ENCODE measurements at places on chromosomes 16 and 17.

GRCh38 chr16:79329166-79329521, 271.4 kb downstream of the MAF start:
- DNase-seq, result no peak

GRCh38 chr17:41705271-41705991, 6.7 kb upstream of the GAST start:
- DNase-seq, result no peak

DNA sequence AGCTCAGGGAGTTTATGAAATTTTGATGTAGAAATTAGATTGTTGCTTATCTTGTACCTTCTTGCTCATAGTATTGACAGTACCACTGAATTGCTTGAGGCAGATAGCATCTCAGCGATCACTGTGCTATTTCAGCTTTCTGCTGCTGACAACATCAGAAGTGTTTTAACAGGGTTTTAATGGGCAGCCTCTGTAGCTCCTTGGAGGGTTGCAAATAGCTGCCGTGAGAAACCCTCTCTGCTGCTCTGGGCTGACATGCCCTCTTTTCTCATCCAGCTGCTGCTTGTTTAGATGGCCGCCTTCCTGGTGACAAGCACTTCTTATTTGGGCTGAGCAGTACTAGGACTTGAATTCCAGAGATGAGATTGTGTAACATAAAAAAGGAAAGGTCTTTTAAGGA, 180.2 kb upstream of the TBX2 start:
- DNase-seq, result no peak

DNA sequence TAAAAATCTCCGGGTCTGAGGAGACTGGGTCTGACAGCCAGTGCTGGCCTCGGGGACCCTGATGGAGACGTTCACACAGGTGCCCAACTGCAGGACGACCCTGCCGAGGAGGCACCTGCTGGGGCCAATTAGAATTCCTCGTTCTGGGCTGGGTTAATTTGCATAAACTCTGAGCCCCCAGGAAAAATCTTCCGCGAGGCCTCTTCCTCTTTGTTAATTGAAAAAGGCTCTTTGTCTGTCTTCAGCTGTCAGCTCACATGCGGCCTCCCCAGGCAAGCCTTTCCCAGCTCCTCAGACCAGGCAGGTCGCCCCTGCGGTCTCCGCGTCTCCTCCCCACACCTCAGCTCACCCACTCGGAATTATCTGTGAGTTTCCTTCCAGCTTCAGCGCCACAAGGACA, 400.2 kb downstream of the SEC14L1 start:
- no peak for DNase-seq

DNA sequence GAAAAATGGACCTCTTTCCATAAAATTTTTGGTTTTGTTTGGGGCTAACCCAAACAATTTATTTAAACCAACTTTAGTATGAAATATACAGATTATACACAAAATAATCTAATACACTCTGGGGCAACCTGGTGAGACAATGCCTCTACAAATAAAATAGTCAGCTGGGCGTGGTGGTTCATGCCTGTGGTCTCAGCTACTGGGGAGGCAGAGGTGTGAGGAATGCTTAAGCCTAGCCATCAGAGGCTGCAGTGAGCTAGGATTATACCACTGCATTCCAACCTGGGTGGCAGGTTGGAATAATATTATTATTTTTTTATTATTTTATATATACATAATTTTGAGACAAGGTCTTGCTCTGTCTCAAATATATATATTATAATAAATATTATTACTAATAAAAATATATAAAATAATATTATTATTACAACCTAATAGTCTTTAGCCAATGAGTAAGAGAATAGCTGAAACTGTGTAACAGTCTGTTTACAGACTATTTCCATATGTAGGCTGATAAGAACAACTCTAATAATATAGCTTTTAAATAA, 50.5 kb downstream of the GLG1 start:
- no peak for DNase-seq

- DNase-seq, result peak; percentile 44
These were observed 7.9 kb downstream of the PNPO start for GRCh38 chr17:47949197-47949759.

DNA sequence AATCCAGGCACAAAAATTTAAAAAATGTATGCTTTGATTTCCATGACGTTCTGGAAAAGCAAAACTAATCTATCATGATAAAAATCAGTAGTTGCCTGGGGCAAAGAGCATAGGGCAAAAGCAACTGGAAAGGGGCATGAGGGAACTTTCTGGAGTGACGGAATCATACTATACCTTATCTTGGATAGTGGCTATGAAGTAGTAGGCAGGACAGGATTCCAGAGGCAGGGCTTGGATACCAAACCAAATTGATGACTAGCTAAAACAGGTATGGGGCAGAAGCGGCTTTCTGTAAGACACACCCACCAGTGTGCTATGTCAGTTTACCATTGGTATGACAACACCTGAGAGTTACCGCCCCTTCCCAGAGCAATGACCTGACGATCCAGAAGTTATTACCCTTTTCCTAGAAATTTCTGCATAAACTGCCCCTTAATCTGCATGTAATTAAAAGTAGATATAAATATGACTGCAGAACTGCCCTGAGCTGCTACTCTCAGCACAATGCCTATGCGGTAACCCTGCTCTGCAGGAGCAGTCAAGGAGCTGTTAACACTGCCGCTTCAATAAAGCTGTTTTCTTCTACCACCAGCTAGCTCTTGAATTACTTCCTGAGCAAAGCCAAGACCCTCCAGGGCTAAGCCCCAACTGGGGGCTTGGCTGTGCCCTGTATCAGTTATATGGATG, 56.7 kb downstream of the CFDP1 start:
- DNase-seq, result no peak

All from epithelial cell of proximal tubule (primary cell).